Calu3 (cell line): ENCODE measurements at places on chromosomes 12 and 14. TPM values are rescaled to one million over a fixed set of nuclear protein-coding genes. Genes with fewer than 3 reads are reported as not detected.

DNA sequence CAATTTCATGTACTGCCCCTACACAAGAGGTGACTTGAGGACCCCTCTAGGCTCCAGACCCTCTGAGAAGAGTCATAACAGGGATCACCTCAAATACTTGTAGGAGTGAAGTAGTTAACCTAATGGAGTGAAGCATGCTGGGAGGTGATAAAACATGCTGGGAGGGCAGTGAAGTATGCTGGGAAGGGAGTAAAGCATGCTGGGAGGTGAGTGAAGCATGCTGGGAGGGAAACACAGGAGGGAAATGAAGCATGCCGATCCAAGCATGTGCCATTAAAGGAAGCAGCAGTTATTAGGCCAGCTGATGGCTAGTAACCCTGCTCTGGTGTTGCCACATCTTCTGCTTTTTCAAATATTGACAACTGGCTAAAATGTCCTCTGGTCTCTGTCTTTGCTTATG is 70.7 kb upstream of the TRHDE start:
- H3K27ac ChIP-seq: no peak overlapping the region
- no peaks in the 10 kb centered on the region for H3K36me3 ChIP-seq
- no peaks in the 10 kb centered on the region for H3K27me3 ChIP-seq

The RERGL gene
- total RNA-seq: 7.0 and 9.2 TPM in 2 replicates

The TMEM119 gene
- not detected in 2 replicates for total RNA-seq

DNA sequence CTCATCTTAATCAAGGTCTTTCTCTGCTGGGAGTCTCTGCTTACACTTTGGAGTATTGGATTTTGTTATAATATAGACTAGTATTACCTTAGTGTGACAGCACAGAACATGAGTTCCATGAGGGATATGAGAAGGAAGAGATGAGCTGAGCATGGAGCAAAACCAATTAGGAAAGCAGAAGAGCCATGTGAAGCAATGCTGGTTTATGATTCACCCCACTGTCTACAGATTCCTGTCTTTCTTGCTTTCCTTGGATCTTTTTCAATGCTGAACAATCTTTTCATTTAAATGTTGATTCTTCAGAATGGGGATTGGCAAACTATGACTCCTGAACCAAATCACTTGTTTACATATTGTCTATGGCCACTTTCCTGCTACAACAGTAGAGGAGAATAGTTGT is 70.4 kb upstream of the KITLG start:
- no peaks in the 10 kb centered on the region for H3K36me3 ChIP-seq
- no peak overlapping the region for H3K27ac ChIP-seq
- no peak overlapping the region for H3K4me3 ChIP-seq
- H3K27me3 ChIP-seq: no peaks in the 10 kb centered on the region

DNA sequence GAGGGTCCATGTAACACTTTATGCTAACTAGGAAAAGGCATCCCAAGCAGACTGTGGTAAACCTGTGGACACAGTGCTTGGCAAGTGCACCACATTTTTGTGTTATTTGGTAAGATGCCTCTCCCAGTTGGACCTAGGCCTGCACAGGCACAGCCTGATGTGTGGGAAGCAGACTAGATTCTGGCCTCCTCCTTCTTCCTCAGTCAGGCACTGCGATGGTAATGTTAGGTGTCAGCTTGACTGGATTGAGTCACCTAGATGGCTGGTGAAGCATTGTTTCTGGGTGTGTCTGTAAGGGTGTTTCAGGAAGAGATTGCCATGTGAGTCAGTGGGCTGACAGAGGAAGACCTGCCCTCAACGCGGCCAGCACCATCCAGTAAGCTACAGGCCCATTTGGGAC is 25.3 kb upstream of the RHOJ start:
- no peak for DNase-seq
- no peaks in the 10 kb centered on the region for H3K27me3 ChIP-seq
- H3K4me3 ChIP-seq: no peak overlapping the region
- H3K4me1 ChIP-seq: peaks cover 6% of the 10 kb centered on the region
- no peaks in the 10 kb centered on the region for H3K36me3 ChIP-seq

DNA sequence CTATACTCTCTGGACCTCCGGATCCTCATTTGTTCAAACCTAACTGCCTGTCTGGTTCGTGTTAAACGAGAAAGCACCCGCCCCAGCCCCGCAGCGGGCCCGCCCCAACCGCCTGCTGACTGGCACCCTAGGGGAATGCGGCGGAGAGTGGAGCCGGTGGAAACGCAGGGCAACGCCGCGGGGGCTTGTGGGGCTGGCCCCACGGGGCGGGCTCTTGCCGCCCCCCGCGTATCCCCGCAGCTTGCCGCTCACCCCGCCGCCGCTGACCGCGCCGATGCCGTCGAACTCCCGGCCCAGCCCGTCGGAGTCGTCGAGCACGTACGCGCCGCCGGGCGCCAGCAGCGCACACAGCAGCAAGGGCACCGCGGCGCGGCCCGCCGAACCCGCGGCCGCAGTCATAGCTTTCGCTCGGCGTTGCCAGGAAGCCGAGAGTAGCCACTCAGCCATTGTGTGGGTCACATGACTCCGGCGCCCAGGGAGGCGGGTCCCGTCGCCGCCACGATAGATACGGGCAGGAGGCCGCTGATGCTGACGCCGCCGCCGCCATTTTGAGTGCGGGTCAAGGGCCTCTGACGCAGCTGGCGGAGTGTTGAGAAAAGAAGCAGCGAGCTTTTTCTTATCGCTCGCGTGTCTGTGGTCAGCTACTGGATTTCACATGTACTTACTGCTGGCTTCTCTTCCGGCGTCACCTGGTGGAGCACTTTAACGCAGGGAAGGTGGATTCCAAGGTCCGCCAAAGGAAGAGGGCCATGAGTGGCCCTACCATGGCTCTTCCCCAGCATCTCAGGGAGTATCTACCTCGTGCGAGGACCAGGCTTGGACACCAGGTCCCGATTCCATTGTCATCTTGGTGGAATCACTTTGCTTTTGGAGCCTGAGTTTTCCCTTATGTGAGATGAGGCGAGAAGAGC is at the start of gene GALC:
Gene GALC (minus strand): TSS at position 465 of the 911 bp plus-strand sequence. CDS start 18 bp downstream, at position 447.
- no peaks in the 10 kb centered on the region for H3K27me3 ChIP-seq
- DNase-seq: peak; percentile 88
- peaks cover 17% of the 10 kb centered on the region for H3K36me3 ChIP-seq
- peak within 1 kb of the TSS; percentile 73 for H3K4me3 ChIP-seq
- H3K27ac ChIP-seq: peak within 1 kb of the TSS; percentile 61
- peaks cover 33% of the 10 kb centered on the region for H3K4me1 ChIP-seq

The SIX4 gene
- total RNA-seq: 20.9 and 22.8 TPM in 2 replicates

The NID2 gene
- not detected in 2 replicates for total RNA-seq
